ENCODE measurements at places on chromosomes 3 and 15.

GRCh38 chr3:175187586-175187985, 328.5 kb downstream of the NAALADL2 start:
- DNase-seq = peak; percentile 75

DNA sequence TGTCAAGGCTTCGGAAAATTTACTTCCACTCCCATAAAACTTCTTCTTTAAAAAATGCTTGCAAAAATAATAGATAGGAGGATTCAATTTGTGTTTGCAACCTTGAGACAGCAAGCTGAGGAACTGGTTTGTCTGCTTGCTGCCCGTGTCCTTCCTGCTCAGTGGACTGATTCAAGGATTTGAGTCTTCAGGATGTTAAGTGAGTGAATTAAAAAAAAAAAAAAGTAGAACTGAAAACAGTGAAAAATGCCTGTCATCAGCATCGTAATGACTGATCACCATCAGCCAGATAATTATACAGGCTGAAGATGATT, 453.7 kb downstream of the FGF12 start:
- no peak for DNase-seq

- DNase-seq = no peak
These were observed 4.6 kb upstream of the CTSH start for GRCh38 chr15:78949461-78949860.

DNA sequence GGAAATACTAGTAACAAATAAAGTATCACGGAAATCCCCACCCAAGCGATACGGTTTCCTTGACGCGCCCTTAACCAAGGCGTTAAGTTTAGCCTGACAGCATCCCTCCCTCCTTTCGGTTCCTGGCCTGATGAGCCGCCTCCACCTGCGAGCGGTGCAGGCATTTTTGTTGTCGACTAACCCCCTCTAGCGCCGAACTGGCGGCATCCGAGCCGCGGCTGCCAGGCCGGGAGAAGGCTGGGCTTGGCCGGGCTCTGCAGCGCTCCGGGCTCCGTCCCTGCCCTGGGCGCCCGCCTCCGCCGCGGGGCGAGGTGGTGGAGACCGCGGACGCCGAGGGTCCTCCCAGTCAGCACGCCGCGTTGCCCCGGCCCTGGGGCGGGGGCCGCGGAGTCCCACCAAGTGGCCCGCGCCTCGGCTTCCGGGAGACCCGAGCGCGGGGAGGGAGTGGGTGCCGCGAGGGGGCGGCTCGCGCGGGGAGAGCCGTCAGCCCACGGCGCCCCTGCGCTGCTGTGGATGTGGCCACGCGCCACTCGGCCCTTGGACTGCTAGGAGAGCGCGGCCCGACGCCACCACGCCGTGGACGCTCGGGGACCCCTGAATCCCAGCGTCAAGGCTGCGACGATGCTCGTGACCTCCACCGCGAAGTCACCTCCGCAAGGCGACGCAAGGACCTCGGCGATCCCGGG, 1.1 kb upstream of the EPHA6 start:
- peak; percentile 31 for DNase-seq

GRCh38 chr3:186080849-186081438, 27.9 kb downstream of the ETV5 start:
- no peak for DNase-seq

Data from astrocyte (in vitro differentiated cells and primary cell).